Coronary artery (tissue), 2 donors: ENCODE measurements at places on chromosomes 13 and 19.
A peak's percentile ranks its signal among the peaks of the same experiment; 100 is the strongest.

DNA sequence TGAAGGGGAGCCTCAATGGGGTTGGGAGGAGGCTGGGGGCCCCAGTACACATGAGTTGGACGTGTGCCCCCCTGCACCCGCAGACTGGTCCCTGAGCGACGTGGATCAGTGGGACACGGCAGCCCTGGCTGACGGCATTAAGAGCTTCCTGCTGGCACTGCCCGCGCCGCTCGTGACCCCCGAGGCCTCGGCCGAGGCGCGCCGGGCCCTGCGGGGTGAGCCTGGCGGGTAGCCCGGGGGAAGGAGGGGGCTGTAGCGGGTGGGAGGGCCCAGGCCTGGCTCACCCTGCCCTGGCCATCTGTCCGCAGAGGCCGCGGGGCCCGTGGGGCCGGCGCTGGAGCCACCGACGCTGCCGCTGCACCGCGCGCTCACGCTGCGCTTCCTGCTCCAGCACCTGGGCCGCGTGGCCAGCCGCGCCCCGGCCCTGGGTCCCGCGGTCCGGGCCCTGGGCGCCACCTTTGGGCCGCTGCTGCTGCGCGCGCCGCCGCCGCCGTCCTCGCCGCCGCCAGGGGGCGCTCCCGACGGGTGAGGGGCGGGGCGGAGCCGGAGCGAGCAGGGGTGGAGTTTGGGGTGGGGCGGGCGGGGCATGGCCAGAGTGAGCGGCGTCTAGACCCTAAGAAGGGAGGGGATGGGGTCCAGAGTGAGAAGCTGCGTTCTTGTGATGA, 8.1 kb downstream of the PIK3R2 start:
- DNase-seq = no peak

- no peak for DNase-seq
These were observed 214.7 kb downstream of the VWA8 start for GRCh38 chr13:41746259-41746658.

GRCh38 chr19:34254698-34255432, 511 bp downstream of the GARRE1 start:
- peak; percentile 75 for DNase-seq

DNA sequence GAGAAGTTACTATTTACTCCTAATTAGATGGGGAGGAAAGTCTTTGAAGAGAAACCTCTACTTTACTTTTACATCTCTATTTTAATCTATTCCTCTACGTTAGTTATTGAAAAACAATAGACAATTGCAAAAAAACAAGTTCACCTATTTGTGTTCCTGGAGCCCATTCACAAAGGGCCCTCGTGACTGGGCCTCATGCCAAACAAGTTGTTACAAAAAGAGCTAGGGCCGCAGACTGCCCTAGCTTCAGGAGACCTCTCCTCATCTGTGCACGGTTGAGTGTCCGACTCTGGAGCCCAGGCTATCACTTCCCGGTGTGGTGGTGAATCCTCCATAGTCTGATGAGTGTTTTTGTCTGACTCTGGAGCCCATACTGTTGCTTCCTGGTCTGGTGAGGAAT, 190.9 kb downstream of the ZNF486 start:
- DNase-seq = no peak

DNA sequence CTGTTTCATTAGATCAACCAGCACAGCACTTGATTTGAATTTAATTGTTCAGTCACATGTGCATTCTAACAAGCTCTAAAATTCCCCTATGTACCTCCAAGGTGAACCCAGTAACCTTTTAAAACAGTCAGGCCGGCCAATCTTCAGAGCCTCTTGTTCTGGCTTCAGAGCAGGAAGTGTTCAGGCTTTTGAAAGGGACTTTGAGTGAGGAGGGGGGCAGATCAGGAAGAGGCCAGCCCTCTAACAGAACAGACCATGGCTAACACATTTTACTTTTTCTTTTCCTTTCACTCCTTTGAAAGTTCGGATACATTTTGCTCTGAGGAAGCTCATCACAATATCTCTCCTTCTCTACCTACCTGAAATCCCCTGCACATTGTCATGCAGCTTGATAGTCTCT, 390.3 kb downstream of the TBC1D4 start:
- no peak for DNase-seq

DNA sequence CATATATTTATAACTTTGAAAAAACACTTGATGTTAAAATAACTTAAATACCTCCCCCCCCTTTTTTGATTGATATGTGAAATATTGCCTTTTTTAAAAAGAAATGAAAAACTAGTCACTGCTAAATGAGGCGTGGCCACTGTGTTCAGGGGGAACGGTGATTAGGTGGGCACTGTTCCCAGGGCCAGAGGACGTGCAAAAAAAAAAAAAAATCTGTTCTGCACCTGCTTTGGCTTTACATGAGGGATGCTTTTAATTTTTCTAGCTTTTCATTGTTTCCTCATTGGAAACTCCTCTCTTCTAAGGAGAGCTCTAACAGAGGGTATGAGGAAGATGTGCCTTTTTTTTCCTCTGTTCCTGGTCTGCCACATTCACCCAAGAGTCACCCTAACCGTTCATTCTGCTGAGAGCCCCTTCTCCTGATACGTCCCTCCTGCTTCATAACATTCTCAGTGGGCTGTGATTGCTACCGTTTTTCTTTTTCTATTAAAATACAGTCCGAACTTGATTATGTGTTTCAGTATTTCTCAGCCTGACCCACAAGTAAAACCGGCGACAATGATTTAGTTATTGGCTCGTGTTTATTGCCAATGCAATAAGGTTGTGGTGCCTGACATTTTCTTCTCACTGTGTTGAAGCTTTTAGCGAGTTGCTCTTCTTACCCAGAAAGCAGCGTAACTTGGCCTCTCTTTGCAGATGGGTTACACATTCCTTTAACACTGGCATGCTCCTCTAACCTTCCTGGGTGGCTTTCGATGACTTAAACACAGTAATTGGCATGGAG, 64.8 kb upstream of the ZNF536 start:
- peak; percentile 3 for DNase-seq

DNA sequence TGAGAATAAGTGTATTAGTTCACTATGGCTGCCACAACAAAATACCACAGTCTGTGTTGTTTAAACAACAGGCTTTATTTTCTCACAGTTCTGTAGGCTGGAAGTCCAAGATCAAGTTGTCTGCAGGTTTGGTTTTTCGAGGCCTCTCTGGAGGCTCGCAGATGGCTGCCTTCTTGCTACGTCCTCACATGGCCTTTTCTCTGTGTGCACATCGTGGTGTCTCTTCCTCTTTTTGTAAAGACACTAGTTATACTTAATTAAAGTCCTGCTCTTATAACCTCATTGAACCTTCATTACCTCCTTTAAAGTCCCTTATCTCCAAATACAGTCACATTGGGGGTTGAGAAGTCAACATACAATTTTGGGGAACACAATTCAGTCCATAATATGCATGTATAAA, 10.6 kb downstream of the CSNK1A1L start:
- no peak for DNase-seq

GRCh38 chr13:70829748-70830147, 721.5 kb upstream of the KLHL1 start:
- no peak for DNase-seq

DNA sequence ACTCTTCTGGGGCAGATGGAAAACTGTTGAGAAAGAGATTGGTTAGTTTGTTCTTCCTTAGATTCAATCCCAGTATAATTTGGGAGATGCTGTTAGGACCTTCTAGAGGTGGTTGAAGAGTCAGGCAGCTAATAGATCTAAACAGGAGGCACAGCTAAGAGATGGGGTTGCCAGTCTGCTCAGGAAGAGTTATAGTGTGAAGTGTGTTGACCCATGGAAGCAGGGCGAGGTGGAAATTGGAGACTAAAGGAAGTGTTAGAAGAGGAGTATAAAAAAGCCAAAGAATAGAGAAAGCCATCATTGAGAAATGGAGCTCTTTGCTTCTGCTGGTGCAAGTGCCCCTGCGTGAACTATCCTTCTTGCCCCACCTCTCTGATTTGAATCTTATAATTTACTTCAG, 3.8 kb upstream of the OXGR1 start:
- DNase-seq = no peak

- no peak for DNase-seq
These were observed 2.5 kb downstream of the RPS9 start for GRCh38 chr19:54203151-54203611.

GRCh38 chr13:97027162-97027554, 32.9 kb upstream of the OXGR1 start:
- no peak for DNase-seq

GRCh38 chr13:106867249-106867648, 299.3 kb upstream of the ARGLU1 start:
- no peak for DNase-seq

GRCh38 chr13:83215627-83216026, 666.6 kb downstream of the SLITRK1 start:
- no peak for DNase-seq

DNA sequence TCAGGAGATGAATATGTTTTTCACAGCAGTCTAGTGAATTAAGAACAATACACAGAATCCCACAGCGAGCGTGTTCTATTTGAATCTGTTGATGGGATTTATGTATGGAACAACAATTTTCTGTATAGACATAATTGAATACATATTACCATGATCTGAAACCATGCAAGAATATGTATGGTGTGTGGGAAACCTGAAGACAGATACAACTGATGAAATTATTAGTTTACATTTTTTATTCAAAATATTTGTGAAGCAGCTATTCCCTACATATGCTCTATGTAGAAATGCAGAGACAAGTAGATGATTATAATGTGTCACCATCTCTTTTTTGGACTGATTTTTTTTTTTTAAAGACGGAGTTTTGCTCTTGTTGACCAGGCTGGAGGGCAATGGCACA, 91.8 kb downstream of the DNAJC15 start:
- no peak for DNase-seq

DNA sequence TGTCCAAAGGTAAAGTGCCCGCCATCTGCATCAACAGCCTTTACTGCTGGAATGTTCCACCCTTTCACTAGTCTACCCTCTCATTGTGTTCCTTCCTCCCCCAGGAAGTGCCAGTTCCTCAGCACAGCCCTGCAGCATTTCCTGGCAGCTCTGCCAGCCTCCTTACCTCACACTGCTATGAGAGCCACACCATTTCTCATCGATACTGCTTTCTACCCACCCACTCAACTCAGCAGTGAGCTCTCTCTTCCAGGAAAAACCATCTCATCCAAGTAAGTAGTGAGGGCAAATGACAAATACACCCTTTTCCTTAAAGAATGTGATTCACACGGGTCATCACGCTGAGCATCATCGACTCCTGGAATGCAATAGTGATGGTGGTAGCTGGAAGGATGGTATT, 19.8 kb downstream of the UQCRFS1 start:
- DNase-seq = no peak

- DNase-seq = peak; percentile 47
These were observed 71.5 kb upstream of the ARHGEF7 start for GRCh38 chr13:111043575-111043982.

DNA sequence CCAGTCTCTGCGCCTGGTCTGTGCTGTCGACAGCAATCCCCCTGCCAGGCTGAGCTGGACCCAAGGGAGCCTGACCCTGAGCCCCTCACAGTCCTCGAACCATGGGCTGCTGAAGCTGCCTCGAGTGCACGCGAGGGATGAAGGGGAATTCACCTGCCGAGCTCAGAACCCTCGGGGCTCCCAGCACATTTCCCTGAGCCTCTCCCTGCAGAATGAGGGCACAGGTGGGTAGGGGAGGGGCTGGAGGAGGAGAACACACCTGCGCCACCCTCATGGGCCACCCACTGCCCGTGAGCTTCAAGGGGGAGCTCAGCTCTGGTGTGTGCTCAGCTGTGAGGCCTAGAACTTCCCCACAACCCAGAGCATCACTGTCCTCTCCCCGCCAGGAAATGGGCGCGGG, 38.6 kb upstream of the CD33 start:
- DNase-seq = no peak

GRCh38 chr19:10184636-10185035, 10.1 kb downstream of the DNMT1 start:
- no peak for DNase-seq

- no peak for DNase-seq
These were observed 45.3 kb downstream of the CDK8 start for GRCh38 chr13:26299168-26299750.

GRCh38 chr13:96519380-96519779, 429.5 kb downstream of the HS6ST3 start:
- no peak for DNase-seq

DNA sequence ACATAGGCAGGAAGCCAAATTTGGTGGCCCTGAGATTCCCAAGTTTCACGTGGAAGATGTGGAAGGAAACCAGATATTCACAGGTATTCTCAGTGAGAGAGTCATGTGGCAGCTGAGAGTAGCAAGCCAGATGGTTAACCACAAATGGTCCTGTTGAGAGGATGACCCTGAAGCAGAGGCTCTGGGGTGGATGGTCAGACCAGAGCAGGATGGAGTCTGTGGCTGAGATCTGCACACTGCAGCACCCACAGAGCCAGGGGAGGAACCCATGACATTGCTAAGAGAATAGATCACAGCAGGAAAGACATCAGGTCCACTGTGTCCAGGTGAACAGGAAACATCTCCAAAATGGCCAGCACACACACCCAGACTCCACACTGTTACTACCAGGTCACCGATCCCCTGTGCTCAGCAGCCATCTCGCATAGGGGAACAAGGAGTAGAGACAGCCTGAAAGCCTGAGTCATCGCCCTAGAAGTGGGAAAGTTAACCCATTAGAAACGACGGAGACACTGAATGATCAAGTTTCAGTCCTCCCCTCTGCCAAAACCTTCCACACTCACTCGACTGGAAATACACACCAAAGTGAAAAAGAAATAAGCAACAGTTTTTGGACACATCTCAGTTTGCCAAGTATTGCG, 160.0 kb downstream of the RBM26 start:
- DNase-seq = no peak

DNA sequence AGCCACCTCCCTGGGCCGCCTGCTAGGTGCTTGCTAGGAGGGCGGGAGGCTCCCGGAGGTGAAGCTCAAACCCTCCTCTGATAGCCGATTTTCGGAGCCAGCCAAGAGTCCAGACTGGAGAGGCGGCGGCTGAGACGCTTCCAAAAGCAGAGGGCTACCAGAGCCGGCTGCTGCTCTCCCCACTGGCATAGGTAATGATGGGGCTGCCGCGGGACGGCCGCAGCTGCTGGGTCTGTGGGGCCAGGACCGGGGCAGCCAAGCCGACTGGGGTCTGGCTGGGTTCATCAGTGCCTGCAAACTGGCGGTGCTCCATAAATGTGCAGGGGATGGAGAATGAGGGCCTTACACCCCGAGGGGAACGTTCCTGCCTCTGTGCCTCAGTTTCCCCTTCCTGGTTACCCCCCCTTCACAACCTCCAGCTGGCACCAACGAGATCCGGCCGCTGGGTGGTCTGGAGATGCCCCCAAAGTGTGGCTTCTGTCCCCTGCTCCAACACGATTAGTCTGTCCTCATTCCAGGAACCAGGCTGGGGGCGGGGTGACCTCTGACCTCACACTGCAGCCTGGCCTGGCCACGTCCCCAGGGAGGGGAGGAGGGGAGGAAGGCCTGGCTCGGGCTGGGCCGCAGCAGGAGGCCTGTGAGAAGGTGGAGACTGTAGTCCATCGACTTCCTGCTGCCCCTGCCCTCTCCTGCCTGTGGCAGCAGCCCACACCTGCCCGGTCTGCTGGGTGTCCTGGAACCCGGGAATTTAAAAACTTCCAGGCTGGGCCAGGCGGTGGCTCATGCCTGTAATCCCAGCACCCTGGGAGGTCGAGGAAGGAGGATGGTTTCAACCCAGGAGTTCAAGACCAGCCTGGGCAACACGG, 3.8 kb upstream of the WDR18 start:
- DNase-seq = no peak

GRCh38 chr19:34017024-34017423, 155.3 kb upstream of the LSM14A start:
- DNase-seq = no peak

GRCh38 chr13:97231118-97231828, 9.1 kb downstream of the MBNL2 start:
- no peak for DNase-seq
